ENCODE measurements at places on chromosomes 11 and 22.

DNA sequence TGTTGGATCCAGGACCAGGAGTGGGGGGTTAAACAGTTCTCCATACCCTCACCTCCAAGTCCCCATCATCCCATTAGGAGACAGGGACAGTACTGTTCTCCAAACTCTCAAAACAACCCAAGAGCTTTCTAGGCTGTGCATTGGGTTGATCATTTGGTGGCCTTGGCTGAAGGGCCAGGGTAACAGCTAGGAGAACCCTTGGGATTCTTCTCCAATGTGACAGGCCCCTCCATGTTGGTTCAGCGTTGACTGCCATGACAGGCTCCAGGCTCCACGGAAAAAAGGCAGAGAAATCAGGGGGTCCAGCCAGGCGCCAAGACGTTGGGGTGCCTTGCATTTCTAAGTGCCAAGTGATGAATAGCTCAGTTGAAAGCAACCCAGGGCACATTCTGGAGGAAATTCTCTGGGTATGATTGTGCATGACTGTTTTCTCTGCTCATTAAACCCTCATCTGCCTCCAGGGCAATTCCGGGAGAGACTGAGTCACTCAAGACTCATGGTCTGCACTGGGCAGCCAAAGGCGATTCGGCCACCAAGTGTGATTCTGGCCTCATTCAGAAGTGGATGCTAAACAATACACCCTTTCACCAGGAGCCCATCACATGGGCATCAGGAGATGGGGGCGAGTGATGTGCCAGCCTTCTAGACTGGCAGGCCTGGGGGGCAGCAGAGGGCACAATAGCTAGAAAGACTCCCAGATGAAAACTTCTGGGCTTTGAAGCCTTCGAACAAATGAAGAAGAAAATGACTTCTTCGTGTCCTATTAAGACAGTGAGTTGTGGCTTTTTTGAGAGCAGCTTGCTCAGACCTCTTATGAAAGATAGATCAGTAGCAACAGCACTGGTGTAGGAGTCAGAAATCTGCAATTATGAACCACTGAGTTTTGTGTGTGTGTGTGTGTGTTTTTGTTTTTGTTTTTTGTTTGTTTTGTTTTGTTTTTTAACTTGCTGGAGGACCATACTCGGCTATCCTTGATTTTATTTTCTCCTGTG, 27.7 kb downstream of the CD44 start:
- DNase-seq = no peak

DNA sequence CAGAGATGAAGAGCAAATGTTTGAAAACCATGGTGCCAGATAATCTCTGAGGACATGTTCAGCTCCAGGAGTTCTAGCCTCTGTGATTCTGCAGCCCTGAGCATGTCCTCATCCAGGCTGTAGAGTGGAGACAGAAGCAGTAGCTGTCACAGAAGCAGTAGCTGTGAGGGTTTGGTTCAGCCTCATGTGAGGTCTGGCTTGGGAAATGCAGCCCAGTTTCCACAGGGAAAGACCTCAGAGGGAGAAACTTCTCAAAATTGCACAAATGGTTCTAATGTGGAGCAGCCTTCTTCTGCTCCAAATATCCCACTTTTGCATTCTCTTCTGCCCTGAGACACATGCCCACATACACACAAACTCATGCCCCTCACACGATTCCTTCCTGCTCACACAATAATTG, 48.4 kb downstream of the DBX1 start:
- DNase-seq = no peak

DNA sequence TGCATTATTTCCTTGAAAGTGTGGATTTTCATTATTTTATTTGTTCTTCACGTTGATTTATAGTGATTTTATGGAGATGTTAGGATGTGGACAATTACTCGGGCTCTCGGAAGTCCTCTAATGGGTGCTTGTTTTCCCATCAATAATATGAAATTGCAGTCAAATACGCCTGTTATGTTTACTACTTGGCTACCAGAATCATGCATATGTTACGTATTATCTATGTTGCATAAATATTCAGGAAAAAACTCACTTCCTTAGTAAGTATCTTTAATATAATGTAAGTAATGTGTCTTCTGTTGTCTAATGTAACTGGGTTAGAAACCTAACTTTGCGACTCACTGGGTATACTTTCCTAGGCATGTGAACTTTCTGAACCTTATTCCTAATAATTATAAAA, 823.4 kb upstream of the CHORDC1 start:
- DNase-seq = no peak

DNA sequence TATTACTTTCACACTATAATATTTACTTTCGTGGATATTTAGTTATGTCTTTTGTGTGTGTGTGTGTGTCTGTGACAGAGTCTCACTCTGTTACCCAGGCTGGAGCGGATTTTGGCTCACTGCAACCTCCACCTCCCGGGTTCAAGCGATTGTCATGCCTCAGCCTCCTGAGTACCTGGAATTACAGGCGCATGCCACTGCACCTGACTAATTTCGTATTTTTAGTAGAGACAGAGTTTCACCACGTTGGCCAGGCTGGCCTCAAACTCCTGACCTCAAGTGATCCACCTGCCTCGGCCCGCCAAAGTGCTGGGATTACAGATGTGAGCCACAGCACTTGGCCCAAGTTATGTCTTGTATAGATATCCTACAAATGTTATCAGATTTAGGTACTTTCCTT, 9.9 kb downstream of the PISD start:
- no peak for DNase-seq

DNA sequence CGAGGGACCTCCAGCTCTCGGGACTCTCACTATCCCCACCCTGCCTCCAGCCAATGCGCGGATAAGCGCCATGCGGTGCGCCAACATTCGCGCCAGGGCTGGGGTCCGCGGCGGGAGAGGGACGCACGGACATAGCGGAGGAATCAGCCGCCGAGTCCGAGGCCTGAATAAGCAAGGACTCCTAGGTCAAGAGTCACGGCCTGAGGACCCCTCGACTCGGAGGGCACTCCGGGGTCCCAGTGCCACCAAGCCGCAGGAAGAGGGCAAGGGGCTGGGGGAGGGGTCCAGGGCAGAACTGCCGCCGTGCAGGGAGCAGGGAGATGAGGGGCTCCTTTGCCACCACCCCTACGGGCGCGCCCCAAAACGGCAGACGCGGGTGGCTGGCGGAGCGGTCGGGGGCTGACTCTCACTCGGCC, 552 bp downstream of the DSCAML1 start:
- DNase-seq = no peak

DNA sequence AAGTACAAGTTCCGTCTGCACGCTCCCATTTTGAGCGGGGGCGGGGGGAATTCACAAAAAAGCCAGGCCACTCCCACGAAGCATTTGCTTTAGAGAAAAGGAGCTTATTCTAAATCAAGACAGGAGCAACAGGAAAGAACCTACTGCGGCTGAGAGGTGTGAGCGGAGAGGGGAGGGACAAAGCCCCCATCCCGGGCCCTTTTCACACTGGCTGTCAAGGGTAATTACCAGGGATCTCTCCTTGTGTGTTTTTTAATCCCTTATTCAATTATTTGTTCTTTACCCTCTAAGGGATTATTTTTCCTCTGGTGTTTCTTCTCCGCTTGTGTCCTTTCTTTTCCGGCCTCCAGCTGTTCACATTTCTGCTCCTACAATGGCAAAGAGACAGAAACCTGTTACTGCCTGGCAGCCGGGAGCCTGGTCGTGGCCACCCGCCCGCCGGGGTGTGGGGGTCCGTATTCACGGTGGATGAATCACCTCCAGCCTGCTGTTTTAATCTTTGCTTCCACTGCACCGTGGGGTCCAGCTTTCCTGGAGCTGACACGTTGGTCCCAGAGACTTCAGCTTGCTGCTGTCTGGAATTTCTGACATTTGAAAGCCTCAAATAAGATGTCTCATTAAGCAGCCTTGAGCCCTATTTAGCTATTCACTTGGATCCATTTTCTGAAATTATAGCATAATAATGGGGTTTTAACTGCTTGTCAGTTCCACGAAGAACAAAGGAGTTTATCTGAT, 61.4 kb upstream of the FADD start:
- no peak for DNase-seq

DNA sequence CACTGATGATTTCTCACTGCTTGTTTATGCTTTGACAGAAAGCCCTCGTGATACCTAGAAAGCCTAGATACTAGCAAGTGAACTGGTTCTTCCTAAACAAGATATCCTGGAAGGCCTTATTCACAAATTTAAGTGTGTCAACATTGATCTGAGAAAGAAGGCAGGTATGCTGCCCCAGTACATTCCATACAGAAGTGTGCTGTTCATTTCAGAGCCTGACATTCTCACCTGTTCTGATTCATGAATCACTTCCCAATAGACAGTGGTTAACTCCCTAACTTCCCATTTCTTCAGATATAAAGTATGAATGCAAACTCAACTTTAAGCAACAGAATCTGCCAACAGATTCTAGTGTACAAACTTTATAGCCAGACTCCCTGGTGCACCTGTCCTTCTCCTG, 15.5 kb upstream of the RASSF10 start:
- no peak for DNase-seq

- no peak for DNase-seq
Measured at GRCh38 chr22:43886231-43886630, 5.6 kb downstream of the PNPLA5 start.

DNA sequence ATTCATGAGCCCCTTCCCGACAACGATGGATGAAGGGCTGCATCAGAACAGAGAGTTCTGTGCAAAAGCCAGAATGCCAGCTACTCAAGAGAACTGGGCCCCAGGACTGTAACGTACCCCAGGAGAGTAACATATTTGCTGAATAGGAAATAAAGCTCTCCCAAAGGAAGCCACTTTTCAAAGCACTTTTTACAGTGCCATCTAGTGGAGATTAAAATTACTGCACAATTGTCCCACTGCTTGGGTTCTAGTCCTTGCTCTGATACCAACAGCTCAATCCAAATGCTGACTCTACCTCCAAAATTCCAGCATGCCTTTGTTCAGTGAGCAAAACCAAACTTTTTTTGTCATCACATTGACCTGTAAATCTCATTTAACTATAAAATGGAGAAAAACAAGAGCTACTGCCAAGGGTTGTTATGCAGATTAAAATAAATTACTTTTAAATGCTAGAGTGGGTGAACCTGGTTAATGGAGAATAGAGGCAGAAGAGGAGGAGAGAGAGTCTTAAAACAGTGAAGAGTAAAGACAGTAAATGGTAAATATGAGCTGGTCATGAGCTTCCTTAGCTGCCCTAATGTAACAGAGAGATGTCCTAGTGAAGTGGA, 87.6 kb upstream of the FSHB start:
- no peak for DNase-seq

DNA sequence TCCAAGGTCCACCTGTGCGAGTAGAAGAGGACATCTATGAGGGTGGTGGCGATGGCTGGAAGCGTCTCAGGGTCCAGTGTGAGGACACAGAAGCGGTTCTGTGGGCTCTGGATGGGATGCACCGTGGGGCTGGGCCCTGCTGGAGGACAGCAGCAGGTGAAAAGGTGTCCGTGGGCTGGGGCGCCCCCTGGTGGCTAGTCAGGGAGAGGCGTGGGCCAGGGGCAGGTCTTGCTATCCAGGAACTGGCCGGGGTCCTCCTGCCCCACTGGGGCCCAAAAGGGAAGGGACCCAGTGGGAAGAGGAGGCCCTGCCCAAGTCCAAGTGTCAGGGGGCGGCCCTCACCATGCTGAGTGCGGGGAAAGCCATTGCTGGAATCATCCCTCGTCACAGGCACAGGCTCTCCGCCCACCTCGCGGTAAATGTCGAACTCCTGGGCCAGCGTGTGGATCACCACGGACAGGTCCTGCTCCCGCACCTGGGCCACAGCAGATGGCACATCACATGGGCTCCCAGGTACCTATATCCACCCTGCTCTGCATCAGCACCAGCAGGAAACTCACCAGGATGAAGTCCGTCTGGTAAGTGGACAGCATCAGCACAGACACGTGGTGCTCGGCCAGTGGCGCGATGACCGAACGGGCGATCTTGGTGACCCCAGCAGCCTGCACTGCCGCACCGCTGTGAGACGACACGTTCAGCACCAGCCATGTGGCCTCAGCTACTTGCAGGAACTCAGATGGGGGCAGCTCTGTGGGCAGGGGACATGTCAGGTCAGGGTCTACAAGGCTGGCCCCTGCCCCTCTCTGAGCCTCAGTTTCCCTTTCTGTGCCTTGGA, 2.3 kb downstream of the CASTOR1 start:
- peak; percentile 76 for DNase-seq

DNA sequence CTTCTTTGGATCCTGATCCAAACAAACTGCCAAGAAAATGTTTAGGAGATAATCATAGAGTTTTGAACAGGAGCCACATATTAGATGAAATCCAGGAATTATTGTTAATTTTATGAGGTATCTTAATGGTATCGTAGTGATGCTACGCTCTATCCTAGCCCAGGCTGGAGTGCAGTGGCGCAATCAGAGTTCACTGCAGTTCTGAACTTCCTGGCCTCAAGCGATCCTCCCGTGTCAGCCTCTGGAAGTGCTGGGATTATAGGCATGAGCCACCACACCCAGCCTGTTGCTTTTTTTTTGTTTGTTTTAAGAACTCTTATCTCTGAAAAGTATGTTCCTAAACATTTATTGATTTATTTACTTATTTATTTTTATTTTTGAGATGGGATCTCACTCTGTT, 2.4 kb downstream of the GSTT4 start:
- DNase-seq = no peak

GRCh38 chr11:65448418-65449105, 26.0 kb downstream of the NEAT1 start:
- DNase-seq = no peak

- DNase-seq = no peak
Measured at GRCh38 chr22:44618400-44618799, 83.6 kb upstream of the PRR5 start.

DNA sequence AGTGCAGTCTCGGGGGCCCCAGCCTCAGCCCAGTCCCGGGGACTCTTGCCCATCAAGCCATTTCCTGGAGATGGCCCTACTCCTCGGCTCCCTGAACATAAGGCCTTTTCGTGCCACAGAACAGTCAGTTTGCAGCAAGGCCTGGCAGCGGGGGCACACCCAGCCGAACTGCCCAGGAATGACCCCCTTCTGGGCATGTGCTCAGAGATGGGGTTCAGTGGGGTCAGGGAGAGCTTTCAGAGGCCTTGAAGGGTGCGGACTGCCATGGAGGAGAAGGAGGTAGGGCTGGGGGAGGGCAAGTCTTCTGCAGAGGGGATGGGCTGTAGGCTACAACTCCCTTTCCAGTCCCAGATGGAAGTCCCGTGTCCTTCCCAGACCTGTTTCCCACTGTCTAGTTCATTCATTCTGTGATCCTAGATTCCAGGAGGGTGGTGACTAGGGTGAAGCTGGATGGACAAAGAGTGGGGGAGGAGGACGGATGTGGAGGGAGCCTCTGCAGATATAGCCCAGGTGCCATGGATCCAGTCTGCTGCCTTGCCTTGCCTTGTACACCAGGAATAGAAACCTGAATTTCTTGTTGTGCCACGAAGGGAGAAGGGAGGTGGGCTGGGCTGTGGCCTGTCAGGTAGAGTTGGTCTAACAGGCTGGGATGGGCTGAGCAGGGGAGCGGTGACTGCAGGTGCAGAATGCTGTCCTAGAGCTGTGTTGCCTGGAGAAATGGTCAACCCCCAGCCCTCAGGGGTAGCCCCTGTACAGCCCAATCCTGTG, 14.2 kb upstream of the OMP start:
- no peak for DNase-seq
